ENCODE measurements at places on chromosomes 12 and 14. TPM values are rescaled to one million over a fixed set of nuclear protein-coding genes. Genes with fewer than 3 reads are reported as not detected.

Gene SYCP3
- 0.64 TPM for polyA plus RNA-seq

Gene ANO4
- polyA plus RNA-seq: 1.1 TPM

Gene NFE2
- polyA plus RNA-seq: 3.4 TPM

Gene PPP4R4
- polyA plus RNA-seq: 0.18 TPM

Gene RGS6
- polyA plus RNA-seq: 1.4 TPM

Gene RD3L
- not detected for polyA plus RNA-seq

Gene RERG
- 39.1 TPM for polyA plus RNA-seq

Gene SERPINA10
- polyA plus RNA-seq: 0.11 TPM

Gene IFNG-AS1
- not detected for polyA plus RNA-seq

Gene PCED1B
- polyA plus RNA-seq: 3.8 TPM

Gene LRRC10
- polyA plus RNA-seq: 0.10 TPM

Gene ACYP1
- polyA plus RNA-seq: 29.3 TPM

Measured in right renal cortex interstitium (tissue), 3 donors.